ENCODE measurements at places on chromosomes 13 and 19.

- peak; percentile 14 for DNase-seq
Observed at GRCh38 chr19:4453232-4454179, 4.1 kb downstream of the UBXN6 start.

- no peak for DNase-seq
Observed at GRCh38 chr19:33290082-33290815, 12.1 kb downstream of the CEBPA start.

DNA sequence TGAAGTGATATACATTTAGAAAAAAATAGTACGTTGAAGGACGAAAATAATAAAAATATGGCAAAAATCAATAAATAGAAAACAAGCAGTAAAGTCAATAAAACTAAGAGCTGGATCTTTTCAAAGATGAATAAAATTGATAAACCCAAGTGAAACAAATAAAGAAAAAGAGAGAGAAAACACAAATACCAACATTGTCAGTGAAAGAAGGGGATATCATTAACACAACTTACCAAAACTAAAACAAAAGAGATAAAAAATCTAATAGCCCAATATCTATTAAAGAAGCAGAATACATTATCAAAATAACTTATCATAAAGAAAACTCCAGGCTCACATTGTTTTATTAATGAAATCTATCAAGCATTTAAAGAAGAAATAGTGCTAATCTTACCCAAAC, 675.1 kb downstream of the UQCRFS1 start:
- no peak for DNase-seq

DNA sequence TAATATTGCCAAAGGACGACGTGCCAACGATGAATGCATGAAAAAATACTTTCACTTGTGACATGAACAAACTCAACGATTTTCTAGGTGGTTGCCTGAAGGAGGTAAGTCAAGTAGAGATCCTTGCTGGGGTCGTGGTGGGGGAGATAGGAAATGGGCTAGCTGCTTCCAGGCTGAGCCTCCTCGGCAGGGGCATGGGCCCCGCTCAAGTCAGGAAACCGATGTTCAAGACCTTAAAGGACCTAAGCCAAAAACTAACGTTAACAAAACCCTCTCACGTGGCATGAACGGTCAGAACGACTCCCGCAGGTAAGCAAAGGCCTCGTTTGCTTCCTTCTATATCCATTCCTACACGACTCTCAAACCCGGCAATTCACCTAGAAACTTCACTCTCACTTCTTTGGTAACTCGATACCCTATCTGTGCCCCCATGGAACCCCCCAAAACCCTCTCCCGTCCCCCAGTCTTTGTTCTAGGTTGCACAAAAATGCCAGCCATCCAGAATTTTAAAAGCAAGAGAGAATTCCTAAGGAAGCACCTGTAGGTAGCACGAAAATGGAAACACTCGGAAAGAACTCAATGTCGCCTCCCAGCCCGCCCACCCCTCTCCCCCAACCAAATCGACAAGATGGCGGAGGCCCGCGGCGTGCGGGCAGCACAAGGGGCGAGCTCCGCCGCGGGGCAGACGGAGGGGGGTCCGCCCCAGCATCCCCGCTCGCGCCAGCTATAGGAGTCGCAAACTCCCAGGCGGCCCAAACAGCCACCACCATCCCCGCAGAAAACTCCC, 13.6 kb downstream of the ACP4 start:
- DNase-seq, result peak; percentile 73

DNA sequence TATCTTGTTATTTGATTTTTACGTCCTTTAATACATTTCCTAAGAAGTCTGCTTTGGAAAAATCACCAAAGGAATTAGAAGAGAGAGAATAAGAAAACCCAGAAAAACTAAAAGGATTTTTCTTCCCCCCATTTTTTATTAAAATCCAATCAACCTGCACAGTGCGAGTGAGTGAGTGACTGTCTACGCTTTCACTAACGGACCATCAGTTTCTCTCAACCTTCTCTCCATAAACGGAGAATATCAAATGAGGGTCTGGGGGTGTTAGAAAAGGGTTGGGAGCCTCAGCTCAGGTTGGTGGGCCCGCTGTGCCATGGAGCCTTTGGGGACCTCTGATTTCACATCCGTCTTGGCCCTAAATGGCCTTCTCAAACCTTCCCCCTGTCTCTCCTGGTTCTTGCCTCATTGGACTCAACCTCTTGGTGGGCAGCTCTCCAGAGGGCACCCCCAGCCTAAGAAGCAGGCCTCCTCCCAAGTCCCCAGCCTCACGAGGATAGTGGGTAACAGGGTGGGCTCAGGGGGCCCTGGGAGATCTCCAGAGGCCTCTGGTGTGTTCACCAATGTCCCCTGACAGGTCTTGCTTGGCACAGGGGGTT, 763 bp upstream of the LRP3 start:
- no peak for DNase-seq

Data from D341Med (cell line).